ENCODE measurements at places on chromosomes 16 and 17.

DNA sequence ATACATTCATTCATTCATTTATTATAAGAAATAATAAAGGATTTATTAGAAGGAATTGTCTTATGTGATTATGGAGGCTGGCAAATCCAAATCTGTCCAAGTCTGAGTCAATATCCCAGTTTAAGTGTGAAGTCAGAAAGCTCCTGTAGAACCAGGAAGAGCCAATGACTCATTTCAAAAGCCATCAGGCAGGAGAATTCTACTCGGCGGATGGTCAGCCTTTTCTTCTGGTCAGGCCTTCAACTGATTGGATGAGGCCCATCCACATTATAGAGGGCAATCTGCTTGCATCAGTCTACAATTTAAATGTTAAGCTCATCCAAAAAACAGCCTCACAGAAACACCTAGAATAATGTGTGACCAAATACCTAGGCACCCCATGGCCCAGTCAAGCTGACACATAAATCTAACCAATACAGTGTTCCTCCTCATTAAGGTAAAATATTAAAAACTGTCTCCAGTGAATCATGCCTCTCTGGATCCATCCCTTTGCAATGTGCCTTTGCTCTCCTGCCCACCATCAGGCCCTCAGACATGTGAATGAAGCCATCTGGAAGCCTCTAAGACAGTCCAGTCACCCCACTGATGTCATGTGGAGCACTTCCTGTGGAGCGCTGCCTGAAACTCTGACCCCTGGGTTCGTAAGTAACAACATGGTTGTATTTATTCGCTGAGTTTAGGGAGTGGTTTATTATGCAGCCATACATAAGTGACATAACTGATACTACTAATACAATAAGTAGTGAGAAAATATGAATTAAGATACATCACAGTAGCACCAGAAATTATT, 69.2 kb upstream of the WSB1 start:
- no peak for DNase-seq

DNA sequence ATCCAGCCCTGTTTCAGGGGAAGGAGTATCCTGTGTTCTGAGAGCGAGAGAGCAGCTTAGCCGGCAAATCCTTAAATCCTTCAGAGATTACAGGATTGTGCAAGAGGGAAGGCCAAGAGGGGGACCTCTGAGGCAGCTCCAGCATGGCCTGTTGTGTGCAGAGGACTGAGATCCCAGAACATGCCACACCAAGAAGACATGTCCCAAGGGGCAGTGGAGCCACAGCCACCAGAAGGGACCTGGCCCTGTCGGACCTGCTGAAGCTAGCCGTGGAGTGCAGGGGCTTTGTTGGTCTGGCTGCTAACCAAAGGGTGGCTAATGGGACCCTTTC, 1.6 kb upstream of the MRC2 start:
- DNase-seq: no peak

GRCh38 chr17:17179371-17179827, 26.7 kb downstream of the PLD6 start:
- DNase-seq: no peak

DNA sequence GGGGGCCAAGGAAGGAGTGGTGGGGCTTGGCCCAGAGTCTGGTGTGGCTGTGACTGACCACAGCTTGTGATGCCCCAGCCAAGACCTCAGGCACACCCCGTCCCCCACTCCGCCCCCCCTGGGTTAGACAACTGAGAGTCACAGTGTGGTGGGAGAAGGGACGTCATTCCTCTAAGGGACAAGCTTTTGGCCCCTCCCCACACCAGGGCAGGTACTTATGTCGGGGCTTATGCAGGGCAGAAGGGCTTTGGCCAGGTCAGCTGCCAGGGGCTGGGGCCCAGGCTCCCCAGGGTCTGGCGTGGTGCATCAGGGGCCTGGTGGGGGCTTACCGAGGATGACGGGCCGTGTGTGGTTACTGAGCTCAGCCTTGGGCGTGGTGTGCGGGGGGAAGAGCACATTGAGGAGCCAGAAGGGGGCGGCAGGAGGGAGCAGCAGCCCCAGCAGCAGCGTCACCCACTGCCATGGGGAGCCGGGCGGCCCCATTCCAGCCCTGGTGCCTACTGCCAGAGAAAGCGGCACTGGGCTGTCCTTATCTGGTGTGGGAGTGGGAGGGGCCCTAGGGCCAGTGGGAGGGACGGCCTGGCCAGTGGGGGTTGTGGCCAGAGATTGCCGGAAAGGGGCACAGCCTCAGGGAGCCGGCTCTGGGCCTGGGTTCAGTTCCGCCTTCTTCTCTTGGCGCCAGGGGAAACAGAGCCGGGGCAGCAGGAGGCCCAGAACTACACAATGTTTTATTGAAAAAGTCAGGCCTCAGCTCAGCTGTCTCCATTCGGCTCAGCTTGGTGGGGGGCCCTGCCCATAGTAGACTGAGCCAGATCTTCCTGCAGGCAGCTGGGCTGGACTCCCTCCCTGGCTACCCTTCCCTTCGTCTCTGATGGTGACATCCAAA, at the start of gene LCAT:
LCAT (minus strand) TSS at position 502 of the 886 bp plus-strand sequence; CDS start at position 483, 19 bp downstream.
- DNase-seq: no peak

- DNase-seq: no peak
Measured at GRCh38 chr17:82677353-82677925, 21.1 kb downstream of the RAB40B start.

DNA sequence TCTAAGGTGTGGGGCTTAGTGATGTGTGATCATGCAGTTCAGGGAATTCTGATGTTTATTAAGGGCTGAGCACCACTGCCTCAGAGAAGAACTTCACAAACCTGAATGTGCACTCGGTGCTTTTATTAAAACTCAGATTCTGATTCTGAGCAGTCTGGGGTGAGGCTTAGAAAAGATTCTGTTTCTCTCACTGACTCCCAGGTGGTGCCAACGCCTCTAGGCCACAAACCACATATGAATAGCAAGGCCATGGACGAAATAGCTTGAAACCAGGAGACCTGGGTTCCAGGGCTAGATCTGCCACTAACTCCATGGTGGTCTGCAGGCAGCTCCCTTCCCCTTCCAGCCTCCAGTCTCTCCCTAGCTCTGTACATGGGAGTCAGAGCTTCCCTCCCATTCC, 169.1 kb downstream of the HS3ST3B1 start:
- DNase-seq: no peak

- no peak for DNase-seq
Measured at GRCh38 chr16:66366433-66367299, at the start of gene CDH5. CDH5 (plus strand) TSS chr16:66366691; CDS start chr16:66379338, 12,647 bp downstream.

- no peak for DNase-seq
Measured at GRCh38 chr16:75065149-75065505, 51.5 kb downstream of the LDHD start.

GRCh38 chr16:57627184-57627871, 1.1 kb upstream of the ADGRG1 start:
- no peak for DNase-seq

DNA sequence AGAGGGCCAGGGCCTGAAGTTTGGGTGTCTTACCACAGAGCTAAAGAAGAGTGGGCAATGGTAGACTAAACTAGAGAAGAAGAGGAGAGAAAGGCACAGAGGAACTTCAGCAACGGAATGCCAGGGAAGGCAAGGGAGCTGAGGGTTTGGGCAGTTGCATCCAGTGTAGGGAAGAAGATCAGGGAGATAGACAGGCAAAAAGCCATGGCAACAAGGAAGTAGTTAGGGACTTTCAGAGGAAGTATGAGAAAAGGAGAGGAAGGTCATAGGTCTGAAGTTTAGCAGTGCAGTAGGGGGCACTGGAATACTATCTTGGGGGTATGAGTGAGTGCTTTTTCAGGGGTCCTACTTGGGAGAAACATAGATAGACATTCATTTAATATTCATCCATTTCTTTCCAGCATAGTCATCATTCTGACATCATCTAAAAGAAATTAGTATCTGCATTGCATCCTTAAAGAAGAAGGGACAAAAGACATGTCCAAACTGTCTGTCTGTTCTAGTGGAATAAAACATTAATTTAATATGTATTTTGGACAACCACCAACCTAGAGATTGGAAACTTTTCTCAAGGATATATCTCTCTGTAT, 2.2 kb upstream of the NF1 start:
- DNase-seq: no peak

DNA sequence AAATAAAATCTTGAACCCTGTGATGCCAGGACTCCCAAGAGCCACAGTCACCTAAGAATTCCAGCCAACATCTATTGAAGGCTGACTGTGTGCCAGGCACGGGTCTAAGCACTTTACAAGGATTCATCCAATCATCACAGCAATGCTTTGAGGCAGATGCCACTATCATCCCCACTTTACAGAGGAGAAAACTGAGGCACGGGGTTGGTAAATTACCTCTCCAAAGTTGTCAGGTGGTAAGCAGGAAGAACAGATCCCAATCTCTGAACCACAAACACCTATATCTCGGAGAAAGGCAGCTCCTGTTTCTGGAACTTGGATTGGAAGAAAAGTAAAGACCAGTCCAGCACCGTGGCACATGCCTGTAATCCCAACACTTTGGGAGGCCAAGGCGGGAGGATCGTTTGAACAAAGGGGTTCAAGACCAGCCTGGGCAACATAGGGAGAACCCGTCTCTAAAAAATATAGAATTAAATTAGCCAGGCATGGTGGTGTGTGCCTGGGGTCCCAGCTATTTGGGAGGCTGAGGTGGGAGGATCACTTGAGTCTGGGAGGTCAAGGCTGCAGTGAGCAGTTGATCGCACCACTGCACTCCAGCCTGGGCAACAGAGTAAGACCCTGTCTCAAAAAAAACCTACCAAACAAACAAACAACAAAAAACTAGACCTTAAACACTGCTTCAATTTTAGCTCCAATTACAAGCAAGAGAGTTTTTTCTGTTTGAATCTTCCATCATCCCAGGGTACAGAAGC, 60.7 kb upstream of the SIAH1 start:
- DNase-seq: no peak

DNA sequence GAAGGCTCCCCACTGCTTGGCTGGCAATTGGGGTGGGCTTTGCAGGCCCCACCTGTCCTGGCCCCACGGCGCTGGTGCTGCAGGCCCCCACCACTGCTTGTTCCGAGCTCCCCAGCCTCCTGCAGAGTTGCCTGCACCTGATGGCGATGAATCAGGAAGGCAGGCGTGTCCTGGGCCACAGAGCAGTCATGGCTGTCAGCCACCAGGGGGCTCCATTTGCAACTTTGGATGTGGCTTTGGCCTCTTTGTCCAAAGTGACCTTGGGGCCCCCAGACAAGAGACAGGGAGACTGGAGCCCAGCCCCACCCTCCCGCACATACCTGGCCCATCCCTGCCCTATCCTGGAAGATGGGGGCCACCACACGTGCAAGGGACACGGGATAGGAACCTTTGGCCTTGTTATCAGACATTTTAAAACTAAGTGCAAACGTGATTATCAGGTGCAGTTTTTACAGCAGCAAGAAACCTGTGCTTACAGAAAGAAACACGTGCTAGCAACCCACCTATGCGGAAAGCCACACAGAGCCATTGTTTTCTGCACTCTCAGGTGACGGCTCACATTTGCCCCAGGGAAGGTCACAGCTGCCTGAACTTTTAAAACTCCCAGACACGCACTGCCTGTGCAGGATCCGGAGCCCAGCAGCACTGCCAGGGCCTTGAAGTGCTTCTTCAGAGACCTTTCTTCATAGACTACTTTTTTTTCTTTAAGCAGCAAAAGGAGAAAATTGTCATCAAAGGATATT, at the start of gene DNASE1:
DNASE1 (plus strand) TSS at position 443 of the 743 bp plus-strand sequence. CDS start 683 bp downstream, outside the sequence.
- peak; percentile 13 for DNase-seq

- no peak for DNase-seq
Measured at GRCh38 chr17:73575470-73576221, 68.6 kb downstream of the SDK2 start.

GRCh38 chr17:57919918-57920317, 35.3 kb downstream of the CUEDC1 start:
- no peak for DNase-seq

GRCh38 chr17:77109159-77109759, 31.5 kb upstream of the SEC14L1 start:
- no peak for DNase-seq

DNA sequence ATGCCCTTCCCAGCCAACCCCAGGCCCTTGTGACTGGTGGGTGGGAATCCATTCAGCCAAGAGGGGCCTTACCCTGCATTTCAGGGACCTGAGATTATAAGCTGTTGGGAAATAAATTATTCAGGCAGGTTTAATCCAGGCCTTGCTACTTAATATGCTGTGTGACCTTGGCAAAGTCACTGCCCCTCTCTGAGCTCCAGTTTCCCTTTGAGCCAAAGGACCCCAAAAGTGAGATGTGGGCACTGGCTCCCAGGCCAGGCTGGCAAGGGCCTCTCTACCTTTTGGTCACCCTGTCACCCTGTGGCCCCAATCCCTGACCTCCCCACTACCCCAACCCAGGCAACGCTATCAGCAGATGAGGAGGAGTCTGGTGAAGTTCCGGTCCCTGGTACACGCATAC, 33.9 kb downstream of the MYO15A start:
- DNase-seq: no peak
